Activated CD4-positive, CD25-positive, alpha-beta regulatory T cell (primary cell): ENCODE measurements at places on chromosomes 13 and 19.

- DNase-seq = no peak
These were observed 173.6 kb downstream of the NDFIP2 start for GRCh38 chr13:79654520-79654919.

GRCh38 chr13:32837307-32837972 lies 178.8 kb upstream of the KL start:
- DNase-seq = no peak

DNA sequence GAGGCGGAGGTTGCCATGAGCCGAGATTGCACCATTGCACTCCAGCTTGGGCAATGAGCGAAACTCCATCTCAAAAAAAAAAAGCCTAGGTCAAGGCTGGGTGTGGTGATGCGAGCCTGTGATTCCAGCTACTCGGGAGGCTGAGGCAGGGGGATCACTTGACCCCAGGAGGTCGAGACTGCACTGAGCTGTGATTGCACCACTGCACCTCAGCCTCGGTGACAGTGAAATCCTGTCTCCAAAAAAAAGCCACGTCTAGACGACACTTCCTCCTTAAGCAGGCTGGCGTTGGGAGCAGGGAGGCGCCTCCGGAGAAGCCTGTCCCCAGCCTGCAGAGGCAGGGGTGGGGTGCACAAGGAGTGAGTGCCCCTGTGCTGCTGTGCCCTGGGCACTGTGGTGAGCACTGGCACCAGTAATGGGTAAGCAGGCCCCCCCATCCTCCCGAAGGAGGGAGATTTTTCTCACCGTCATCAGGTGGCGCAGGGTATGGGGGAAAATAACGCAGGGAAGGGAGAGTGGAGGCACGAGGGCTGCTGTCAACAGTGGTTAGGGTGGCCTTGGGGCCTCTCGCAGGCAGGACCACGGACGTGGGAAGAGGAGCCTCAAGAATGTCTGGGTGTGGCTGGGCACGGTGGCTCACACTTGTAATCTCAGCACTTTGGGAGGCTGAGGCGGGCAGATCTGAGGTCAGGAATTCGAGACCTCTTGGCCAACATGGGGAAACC lies 706 bp downstream of the P2RY11 start:
- DNase-seq = no peak

DNA sequence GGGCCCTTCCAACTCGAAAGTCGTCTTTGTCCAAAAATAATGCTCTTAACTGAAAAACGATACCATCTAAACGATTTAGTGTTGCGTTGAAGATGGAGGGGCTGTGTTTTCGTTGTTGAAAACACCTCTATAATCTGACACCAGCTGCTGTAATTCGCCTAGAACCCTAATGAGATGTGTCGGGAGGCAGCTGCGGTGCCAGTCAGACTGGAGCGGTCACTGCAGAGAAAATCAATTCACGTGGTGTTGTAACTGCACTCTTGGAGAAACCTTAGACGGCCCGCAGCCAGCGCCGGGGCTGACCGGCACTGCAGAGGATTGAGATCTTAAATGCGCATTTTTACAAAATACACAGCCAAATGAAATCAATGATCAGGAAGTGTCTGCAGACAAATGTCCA lies 339.1 kb downstream of the ZNF536 start:
- no peak for DNase-seq

DNA sequence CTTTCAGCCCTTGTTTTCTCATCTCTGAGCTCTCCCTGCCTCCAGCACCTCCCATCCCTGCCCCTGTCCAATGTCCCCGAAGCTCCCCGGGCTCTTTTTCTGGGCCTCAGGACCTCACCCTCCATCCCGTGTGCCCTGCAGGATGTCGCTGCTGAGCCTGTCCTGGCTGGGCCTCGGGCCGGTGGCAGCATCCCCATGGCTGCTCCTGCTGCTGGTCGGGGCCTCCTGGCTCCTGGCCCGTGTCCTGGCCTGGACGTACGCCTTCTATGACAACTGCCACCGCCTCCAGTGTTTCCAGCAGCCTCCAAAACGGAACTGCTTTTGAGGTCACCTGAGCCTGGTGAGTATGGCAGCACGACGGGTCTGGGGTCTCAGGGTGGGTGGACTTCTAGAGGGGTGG lies 51.1 kb upstream of the CYP4F8 start:
- DNase-seq = no peak

- no peak for DNase-seq
These were observed 2220.8 kb upstream of the PCDH20 start for GRCh38 chr13:63636316-63636993.

DNA sequence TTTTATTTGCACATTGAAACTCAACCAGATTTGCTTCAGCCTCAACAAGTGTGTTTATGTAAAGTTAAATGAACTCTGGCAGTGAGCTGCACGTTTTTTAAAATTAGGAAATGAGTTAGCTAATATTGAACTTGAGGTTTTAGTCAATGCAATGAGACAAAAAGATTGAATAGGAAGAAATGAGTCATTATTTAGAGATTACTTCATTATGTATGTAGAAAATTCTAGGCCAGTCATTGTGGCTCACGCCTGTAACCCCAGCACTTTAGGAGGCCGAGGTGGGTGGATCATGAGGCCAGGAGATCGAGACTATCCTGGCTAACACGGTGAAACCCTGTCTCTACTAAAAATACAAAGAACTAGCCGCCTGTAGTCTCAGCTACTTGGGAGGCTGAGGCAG lies 22.8 kb upstream of the CD70 start:
- DNase-seq = no peak
